NCI-H1436 treated with DMSO at 0.1 percent for 48 hours (cell line): ENCODE measurements at places on chromosomes 16 and 17.

GRCh38 chr17:66805567-66805966 is 29.4 kb upstream of the CACNG5 start:
- DNase-seq: no peak

- no peak for DNase-seq
Observed at GRCh38 chr17:68499587-68499986, 12.6 kb upstream of the PRKAR1A start.

GRCh38 chr16:89060207-89060794 is 33.4 kb upstream of the ACSF3 start:
- no peak for DNase-seq

- no peak for DNase-seq
Observed at GRCh38 chr17:47698749-47699535, 5.0 kb downstream of the TBKBP1 start.

DNA sequence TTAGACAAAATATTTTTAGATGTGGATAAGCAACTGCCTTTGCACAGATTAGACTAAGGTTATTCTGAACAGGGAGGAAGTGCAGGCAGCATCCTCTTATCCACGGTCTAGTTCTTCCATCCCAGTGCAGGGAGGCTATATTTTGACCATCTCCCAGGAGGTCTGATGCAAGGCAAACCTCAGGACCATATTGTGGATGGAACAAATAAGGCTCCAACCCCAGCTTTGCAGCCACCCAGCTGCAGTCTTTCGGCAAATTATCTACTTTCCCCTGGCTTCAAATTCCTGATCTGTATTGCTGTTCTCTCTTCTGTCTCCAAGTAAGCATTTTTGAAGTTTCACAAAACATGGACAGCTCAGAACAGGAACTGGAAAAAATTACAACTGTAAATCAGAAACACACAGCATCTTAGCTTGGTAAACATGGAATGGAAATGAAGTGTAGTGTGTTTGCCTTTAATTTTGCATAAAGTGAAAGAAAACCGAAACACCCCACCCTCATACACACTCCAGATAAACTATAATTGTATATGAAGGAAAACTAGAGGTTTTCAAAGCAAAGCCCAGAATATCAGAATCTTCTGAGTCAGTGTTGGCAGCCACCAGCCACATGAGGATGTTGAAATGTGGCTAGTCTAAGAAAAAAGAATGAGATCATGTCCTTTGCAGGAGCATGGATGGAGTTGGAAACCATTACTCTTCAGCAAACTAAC is 33.5 kb upstream of the MON1B start:
- no peak for DNase-seq

- no peak for DNase-seq
Observed at GRCh38 chr17:28958820-28959455, 7.6 kb upstream of the PHF12 start.

DNA sequence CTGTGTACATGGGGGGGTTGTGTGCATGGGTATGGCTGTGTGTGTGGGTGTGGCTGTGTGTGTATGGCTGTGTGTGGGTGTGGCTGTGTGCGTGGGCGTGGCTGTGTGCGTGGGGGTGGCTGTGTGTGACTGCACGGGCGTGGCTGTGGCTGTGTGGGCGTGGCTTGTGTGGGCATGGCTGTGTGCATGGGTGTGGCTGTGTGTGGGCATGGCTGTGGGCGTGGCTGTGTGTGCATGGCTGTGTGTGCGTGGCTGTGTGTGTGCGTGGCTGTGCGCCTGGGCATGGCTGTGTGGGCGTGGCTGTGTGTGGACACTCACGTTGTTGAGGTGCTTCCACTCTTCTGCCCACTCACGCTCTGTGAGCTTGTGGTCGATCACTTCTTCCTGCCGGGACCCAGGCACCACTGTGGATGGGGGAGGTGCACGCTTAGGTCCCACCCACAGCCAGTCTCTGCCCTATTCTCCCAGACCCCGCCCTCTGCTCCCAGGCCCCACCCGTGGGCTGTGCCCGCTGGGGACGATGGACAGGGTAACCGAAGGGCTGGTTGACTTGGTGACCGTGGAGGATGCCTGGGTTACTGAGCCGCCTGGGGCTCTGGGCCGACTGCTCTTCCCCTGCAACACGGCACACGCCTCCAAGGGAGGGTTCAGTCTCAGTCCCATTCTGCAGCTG is 16.0 kb upstream of the PABPN1L start:
- DNase-seq: no peak

DNA sequence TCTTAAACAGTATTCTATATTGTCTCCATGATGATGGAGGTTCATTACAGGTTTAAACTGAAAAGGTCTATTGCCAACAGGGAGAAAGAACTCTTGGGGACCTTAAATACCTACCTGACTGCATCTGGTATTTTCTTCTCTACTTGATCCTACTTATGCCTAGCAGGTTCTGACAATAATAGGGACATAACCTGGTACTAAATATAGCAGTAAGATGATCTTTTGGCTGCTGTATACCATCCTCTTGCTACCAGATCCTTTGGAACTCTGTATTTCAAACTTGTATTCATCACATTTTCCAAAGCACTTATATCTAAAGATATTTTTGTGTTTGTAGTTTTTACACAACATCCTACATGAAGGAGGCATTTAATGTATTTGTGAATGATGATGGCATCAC is 146.5 kb upstream of the CORO6 start:
- DNase-seq: no peak

DNA sequence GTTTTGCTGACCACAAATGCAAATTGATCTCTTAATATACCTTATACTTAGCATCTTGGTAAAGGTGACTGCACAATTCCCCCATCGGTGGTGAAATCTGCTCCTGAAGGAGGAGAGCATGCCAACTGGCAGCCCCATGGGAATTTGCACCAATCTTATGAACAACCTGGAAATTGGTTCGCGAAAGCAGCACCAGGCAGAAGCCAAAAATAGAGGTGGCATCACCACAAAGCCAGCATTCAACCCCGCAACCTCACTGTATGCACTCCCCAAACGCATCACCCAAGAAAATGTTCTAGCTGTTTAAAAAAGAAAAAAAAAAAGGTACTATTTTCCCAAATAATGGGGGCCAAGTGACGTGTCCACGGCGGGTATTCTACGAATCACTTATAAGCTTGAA is 213.4 kb downstream of the ZFHX3 start:
- DNase-seq: no peak

GRCh38 chr16:27364493-27365141 is 37.4 kb upstream of the IL21R start:
- no peak for DNase-seq

DNA sequence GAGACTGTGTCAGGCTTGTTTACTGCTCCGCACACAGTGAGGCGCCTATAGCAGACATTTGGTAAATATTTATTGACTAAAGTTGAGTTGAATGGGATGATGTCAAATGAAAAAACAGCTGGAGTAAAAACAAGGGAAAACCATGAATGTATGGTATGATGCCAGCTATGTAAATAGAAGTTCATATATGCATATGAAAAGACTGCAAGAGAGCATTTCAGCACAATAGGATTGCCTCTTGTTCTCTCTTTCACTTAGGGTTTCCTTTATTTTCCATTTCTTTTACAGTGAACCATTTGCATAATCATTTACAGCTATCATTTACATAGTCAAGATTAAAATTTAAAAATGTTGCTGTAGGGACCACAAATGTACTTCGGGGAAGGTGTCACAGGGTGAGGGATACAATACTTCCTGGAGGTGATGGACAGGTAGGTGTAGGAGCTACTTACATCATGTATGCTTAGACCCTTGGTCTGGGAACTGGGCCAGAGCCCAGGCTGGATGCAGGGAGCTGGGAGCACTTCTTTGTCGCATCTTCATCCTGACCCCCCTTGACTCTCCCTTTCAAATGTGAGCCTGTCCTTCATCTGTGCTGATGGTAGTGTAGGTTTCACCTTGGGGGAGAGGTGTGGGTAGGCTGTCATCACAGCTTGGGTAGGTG is 113.3 kb downstream of the UTP18 start:
- no peak for DNase-seq

DNA sequence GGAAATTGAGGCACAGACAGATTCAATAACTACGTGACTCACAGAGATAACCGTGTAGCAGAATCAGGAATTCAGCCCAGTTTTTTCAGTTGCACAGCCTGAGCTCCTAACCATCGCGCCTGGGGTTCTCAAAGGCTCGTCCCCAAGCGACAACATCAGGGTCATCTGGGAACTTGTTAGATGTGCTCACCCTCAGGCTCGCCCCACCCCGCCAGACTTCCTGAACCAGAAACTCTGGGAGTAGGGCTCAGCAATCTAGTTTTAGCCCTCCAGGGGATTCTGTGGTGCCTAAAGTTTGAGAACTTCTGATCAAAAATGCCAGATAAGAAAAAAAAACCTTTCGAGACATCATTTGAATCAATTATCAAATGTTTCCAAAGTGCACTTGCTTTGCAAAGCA is 559.8 kb downstream of the WWOX start:
- no peak for DNase-seq

- DNase-seq: no peak
Observed at GRCh38 chr16:5508371-5508770, 410.8 kb upstream of the EEF2KMT start.

DNA sequence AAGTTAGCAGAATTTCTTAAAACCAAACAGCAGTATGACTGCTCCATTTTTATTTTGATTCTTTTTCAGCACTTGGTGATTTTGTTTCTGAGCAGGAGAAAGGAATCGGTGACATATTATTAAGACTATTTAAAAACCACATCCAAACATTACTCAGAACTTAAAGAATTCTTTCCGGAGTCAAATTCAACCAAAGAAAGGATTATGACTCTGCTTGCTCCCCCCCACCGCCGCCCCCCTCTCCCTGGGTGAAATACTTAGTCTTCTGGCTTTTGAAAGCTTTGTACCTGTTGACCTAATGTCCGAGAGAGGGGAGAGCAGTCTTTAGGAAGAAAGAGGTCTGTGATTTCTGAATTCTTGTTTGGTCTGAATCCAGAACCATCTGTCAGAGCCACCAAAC is 17.9 kb upstream of the COL1A1 start:
- DNase-seq: no peak

DNA sequence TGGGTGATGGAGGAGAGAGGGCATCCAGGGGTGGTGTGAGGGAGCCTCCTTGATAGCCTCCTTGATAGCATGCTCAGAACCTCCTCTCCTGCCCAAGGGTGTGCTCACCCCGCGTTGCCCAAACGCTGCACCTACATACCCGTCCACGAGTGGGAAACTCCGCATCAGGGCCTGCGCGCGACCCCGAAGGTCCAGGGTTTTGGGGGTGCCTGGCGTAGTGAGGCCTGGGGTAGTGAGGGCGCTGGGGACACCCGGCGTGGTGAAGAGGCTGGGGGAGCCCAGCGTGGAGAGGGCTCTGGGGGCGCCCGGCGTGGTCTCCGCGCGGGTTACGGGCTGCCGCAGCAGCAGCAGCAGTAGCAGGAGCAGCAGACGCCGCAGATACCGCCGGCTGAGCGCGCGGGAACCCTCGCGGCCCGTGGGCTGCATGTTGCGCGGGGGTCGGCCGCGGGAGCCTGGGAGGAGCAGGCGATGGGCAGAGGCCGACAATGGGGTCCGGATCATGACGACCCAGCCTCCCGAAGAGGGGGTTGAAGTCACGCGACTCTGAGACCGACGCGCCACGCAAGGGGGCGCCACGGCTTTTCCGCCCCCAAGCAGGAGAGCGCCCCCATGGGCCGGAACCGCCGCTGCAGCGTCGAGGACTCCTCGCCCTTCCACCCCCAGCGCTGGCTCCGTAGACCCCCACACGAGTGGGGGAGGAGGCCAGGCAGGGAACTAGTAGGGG is at the start of gene DPEP3:
Gene DPEP3 (minus strand): TSS at position 545 of the 724 bp plus-strand sequence. CDS start 119 bp downstream, at position 426.
- no peak for DNase-seq

DNA sequence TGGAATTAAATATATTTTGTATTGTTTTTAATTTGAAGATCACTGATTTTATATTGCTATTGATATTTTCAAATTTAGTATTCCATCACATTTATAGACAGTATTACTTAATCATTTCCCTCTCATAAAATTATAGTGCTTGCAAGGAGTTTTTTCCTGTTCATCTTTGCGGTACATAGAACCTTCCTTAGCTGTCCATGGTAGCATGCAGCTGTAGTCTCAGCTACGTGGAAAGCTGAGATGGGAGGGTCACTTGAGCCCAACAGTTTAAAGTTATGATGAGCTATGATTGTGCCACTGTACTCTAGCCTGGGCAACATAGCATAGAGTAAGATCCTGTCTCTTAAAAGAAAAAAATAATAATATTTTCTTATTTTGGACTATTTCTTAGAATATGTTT is 215.8 kb upstream of the CHMP6 start:
- DNase-seq: no peak

GRCh38 chr16:7505495-7505894 is 172.8 kb downstream of the RBFOX1 start:
- DNase-seq: no peak

DNA sequence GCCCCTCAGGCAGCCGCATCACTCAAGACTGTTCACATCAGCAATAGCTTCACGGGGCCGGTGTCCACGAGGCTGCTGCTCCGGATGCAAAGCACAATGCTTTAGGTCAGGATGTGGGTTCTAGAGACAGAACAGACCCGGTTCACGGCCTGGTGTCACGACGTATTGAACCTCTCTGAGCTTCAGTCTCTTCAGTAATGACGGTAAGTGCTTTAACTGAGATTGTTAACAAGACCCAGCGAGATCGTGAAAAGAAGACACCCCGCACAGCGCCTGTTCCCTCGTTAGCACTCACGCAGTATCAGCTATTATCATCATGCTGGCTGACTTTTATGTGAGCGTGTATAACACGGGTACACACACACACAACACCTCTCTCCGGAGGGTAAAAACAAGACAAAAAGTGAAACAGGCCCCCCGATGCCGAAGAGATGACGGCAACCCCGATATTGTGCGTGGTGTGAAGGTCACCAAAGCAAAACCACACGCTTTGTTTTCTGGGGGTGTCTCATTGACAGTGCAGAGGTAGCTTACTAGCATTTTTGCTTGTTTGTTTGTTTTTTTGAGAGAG is 21.4 kb upstream of the ABR start:
- no peak for DNase-seq
